ENCODE measurements at places on chromosomes 1 and 21. TPM values are rescaled to one million over a fixed set of nuclear protein-coding genes. Genes with fewer than 3 reads are reported as not detected.

CLCA1 gene
- polyA plus RNA-seq, result not detected

OR6N1 gene
- polyA plus RNA-seq, result not detected

PAQR6 gene
- 1.6 TPM for polyA plus RNA-seq

- DNase-seq, result peak; percentile 88
These were observed 180.3 kb upstream of the DMRTA2 start for GRCh38 chr1:50603274-50604271.

DNA sequence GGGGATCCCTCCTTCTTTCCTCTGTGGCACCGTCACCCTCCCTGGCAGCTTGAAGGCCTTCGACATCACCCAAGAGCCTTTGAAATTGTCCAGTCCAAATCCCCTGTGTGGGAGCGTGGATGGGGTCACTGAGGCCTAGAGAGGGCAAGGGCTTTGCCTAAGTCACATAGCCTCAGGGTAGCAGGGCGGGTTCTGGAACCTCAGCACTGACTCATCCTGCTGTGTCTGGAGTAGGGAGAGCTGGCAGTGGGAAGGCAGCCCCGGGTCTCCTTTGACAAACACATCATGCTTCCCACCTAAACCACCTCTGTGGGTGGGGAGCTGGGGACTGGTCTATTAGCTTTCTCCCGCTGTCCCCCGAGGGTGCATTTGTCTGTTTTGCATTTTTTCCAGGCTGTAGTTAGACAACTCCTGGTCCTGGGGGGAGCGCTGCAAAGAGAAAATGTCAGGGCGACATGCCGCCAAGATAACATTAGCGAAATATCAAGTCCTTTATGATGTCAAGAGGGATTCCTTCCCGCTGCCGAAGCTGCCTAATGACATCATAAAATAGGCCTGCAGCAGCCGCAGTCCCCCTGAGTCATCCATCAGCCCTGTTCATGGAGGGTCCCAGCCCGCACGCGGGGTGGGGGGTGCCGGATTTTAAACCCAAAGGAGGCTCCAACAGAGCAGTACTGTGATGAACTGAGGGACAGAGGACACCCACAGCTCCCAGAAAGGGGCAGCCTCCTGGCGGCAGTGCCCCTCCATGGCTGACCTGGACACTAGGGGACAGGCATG is 77.0 kb upstream of the POU3F1 start:
- DNase-seq, result peak; percentile 82

DNA sequence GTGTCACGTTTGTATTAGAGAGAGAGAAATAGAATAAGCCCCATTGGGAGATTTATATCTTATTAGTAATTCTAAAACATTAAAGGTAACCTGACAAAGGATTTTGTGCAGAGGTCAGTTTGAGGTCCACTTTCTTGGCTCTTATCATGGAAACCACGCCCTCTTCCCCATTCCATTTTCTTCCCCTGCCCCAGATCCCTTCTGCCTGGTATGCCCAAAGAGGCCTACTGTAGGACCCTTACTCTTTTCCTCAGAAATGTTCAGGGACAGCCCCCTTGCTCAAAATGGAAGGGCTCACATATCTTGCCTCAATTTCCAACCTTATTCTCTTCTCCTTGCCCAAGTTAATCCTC is 9.6 kb downstream of the CCDC185 start:
- no peak for DNase-seq
